Activated T-cell treated with anti-CD3 and anti-CD28 coated beads, Interleukin-2, amount 50 U/mL, for 48 hours (primary cell): ENCODE measurements at places on chromosomes 4 and X.

DNA sequence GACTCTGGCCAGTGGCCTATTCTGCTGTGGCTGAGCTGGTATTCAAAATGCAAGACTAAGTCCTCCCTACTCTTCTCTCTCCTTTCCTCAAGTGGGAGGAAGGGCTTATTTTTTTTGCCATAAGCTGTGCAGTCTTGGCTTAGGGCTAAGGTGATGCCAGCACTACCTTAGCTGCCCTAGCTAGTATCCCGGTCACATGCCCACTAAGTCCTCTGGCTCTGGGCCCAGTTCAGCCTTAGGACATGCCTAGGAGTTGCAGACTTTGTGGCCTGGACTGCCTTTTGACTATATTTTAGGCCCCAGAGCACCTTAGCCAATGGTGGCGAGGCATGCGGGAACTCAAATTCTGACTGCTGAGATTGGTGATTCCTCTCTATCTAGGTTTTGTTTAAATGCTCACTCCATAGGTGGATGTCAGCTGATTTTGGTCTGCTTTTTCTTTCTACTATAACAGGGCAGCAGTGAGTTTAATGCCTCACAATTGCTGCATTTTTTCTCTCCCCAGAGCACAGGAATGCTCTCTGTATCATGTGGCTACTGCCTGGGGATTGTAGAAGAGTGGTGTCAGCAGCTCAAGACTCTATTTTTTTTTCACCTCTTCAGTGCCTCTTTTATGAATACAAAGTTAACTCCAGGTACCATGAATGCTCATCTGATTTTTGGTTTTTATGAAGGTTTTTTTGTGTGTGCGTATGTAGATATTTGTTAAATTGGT is 472.9 kb upstream of the GRID2 start:
- DNase-seq: no peak

- no peak for DNase-seq
Measured at GRCh38 chr4:140260227-140260626, 106.2 kb upstream of the MAML3 start.

DNA sequence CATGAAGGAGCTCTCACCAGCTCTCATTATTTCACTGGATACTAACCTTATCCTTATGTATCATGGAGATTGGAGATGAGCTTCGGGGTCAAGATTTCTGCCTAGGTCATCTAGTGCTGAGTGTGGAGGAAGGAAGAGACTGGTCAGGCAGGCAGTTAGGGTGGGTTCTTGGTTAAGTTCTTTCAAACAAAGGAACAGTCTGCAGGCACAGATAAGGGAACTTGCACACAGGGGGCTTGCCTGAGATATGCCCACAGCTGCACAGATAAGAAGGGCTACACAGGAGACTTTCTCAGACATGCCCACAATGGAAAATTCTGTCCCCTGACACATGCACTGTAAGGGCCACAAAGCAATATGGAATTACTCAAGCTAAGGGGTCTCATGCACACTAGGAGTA is 904.1 kb downstream of the NLGN4X start:
- no peak for DNase-seq

- no peak for DNase-seq
Measured at GRCh38 chrX:9555354-9555753, 90.5 kb downstream of the TBL1X start.

- no peak for DNase-seq
Measured at GRCh38 chr4:9963328-9963727, 58.0 kb downstream of the SLC2A9 start.

- no peak for DNase-seq
Measured at GRCh38 chr4:7418131-7418943, 16.4 kb downstream of the PSAPL1 start.

DNA sequence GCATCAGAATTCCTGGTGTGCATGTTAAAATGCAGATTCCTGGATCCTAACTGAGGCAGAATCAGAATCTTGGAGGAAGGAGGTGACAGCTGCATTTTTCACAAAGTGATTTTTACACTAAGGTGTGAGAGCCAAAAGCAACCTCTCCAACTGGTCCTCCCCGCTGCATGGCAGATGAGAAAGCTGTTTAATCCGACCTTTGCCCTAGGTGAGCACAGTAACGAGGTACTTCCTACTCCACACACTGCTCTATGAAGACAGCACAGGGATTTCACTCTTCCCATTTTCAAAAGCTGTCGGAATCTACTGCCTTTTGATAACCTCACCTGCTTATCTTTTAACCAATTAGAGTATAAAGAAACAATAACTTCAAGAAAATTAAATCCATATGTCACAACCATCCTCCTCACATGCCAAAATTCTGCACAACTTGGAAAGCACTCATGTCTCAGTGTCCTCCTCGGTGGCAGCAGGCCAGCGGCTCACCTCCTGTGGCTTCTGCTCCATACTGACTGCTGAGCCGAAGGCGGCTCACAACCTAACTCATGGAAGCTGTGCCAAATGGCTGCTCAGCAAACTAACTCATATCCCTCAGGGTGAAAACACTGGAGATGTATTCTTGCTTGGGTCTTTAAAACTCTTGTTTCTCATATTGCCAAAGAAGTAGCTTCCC is 3.6 kb downstream of the CASP6 start:
- no peak for DNase-seq

DNA sequence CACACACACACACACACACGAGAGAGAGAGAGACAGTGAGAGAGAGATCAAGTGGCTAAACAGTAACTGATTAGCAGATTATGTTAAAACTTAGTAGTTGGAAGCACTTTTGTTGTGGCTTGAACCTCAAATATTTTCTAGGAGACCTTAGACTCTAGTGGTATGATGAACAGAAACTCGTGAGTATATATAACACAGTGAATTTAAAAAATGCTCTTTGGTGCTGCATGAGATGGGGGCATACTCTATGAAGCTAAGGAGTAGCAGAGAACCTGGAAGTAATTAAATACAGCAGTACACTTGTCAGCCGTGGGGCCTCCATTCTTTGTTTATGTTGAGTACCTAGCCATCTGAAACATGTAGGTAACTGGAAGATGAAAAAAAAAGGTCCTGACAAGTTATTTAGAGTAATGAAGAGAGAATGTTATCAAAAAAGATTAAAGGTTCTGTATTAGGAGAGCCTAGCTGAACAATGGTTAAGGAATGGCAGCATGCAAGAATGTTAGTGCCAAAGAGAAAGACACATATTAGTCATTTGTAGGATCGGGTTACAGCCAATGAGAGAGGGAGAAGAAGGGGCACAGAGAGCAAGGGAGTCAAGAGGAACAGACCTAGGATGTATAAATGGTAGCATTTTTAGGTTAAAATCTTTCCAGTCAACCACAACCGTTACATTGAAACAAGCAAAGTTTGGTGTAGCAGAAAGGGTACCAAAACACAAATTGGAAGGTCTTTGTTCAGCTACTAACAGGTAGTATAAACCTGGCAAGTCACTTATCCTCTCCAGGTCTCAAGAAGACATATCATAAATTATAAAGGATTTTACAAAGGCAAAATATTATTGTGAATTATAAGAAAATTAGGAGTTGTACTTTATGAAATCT is 316.7 kb upstream of the DIPK2B start:
- no peak for DNase-seq

- DNase-seq: no peak
Measured at GRCh38 chrX:131843987-131844386, 179.1 kb upstream of the STK26 start.

GRCh38 chr4:160202802-160203201 is 1099.9 kb downstream of the RAPGEF2 start:
- no peak for DNase-seq

DNA sequence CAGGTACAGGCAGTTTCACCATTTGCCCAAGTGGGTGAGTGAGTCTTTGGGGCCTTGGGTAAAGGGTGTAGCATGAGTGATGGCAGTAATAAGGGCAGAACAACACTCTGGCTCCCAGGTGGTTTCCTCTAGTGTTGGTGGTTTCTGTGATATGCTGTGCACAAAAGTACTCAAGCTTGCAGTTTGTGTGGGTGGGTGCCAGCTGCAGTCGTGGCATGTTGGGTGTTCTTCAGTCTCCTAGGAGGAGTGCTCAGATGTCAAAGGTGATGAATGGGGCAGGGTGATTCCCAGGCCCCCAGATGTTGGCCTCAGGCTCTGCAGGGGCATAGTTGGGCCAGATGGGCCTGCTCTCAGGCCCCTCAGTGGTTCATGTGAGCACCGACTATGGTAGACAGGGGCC is 166.1 kb upstream of the KLF8 start:
- DNase-seq: no peak

- DNase-seq: no peak
Measured at GRCh38 chr4:1538941-1539772, 132.9 kb upstream of the NKX1-1 start.

DNA sequence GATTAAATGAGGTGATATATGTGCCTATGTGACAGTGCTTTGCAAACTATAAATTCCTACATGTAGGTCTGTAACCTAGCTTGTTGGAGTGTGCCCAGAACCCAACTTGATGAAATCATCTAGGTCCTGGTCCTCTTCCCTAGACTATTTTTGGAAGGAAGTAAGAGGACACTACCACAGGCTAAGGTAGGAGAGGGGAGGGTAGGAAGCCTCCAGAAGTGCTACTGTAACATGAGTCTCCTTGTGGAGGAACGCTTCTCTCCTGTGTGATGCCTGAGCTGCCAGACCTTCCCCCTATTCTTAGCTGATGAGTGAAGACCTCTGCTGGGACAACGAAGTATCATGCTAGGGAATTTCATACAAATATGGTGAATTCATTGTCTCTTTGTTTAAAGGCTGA is 41.8 kb upstream of the IL21 start:
- DNase-seq: no peak

- DNase-seq: no peak
Measured at GRCh38 chr4:169253113-169253671, 17.6 kb downstream of the SH3RF1 start.

- no peak for DNase-seq
Measured at GRCh38 chrX:45056428-45057145, 144.1 kb downstream of the DIPK2B start.
